ENCODE measurements at places on chromosomes 4 and X.

- no peak for DNase-seq
Observed at GRCh38 chr4:150230561-150230960, 152.3 kb downstream of the DCLK2 start.

GRCh38 chr4:3744901-3745300 is 21.3 kb upstream of the ADRA2C start:
- no peak for DNase-seq

GRCh38 chr4:139777757-139778156 is 112.1 kb downstream of the MGST2 start:
- DNase-seq: no peak

DNA sequence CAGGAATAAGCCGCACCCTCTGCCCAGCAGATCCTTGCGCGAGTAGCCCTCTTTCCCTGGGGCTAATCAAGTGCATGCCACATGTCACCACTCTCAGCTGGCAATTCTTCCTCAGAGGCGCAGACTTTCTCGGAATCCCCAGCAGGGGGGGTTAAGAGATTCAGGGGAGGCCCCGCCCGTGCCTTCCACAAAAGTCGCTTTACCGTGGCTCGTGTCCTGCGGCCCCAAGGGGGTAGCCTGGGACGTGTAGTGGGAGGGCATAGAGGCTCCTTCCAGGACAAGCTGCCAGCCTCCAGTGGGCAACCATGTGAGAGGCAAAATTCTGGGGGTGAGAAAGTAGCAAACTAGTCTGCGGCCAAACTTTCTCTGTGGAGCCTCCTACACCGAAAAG is 652 bp downstream of the SRPX start:
- DNase-seq: no peak

DNA sequence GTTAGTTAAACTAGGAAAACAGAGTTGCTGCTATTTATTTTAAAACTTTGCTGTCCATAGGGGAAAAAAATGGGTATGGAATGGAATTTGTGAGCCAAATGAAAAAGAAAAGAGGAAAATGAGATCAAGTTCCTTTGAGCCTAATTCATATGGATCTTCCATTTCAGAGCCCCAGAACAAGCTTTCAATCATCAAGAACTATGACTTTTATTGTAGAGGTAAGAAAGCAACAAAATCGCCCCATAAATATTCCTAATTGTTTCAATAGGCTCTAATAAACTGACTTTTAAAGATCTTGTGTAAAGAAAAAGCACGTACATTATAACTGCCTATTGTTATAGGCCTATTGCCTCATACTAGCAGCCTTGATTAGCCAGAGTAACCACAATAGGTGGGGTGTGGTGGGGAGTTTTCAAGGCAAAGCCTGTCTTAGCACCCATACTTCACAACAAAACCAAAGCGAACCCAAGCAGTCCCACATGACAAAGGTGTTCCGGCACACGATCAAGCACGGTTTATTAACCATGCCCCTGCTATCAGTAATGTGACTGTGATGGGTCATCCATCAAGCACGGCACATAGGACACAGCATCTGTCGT is 44.4 kb downstream of the RBM47 start:
- no peak for DNase-seq

- no peak for DNase-seq
Observed at GRCh38 chr4:100778431-100778830, 260.6 kb upstream of the EMCN start.

DNA sequence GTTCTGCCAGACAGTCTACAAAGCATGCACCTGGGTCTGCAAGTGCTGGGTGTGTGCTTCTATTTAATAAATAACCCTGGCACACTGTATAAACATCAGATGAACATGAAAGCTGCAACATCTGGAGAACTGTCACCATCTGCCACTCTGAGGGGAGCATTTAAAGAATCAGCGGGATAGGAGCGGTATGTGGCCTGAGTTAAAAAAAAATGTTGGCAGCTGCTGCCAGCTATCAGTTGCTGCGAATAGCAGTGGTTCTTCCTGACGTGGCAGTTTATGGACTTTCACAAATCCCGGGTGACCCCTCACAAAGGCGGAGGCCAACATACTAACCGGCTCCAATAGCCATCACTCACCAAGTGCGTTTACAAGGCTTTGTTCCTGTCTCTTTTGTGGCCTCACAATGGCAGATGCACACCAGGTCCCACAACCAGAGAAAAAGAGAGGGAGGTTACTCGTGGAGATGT is 95.1 kb downstream of the RASL11B start:
- no peak for DNase-seq

DNA sequence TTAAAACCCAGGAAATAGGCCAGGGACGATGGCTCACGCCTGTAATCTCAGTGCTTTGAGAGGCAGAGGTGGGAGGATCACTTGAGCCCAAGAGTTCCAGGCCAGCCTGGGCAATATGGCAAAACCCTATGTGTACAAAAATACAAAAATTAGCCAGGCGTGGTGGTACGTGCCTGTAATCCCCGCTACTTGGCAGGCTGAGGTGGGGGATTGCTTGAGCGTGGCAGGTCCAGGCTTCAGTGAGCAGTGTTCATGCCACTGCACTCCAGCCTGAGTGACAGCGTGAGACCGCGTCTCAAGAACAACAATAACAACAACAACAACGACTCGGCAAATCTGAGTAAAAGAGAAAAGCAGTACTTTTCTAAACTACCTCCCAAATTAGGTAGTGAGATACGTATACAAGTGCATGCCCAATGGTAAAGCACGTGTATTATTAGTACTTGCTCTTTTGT is 13.0 kb upstream of the NDUFC1 start:
- DNase-seq: no peak

DNA sequence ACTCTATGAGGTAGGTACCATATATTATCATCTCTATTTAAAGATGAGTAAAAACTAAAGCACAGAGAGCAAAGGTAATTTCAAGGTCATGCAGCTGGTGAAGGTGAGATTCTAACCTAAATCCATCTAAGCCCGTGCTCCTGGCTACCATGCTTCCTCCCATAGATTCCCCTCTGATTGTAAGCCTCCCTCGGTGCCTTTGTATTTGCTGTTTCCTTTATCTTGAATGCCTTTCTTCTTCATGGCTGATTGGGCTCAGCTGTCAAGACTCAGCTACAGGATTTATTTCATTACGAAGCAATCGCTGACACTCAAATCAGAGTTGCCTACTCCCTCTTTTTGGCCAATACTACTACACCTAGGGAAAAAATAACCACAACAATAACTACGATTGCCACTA is 217.1 kb downstream of the ARAP2 start:
- DNase-seq: no peak

DNA sequence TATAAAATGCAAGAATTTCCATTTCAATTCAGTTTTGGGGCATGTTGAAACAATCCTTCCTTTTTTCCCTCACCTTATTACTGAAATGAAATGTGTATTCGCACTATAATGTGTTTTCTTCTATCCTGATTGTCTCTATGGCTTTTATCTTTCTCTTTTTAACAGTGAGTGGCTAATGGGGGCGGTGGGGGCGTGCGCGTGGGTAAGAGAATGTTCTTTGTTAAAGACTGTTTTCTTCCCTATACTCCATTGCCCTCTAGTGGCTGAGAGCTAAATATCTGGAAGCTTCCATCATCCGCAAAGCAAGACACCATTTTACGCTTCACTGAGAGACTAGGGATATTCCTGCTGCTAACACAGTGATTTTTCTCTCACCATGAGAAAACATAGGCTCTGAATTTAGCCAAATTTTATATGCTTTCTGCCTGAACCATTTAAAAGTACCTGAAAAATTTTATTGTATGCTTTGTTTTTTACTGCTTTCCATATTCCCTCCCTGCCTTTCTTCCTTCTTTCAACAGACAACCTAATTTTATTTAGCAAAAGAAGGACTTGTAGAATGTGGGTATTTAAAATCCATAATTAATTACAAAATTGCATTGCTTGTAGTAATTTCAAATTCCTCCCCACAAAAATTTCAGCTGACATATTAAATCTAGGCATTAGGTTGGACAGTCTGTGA is 194.0 kb downstream of the GASK1B start:
- DNase-seq: peak; percentile 42

GRCh38 chr4:83890816-83891215 is 354.9 kb downstream of the GPAT3 start:
- no peak for DNase-seq

GRCh38 chr4:163606896-163607691 is 112.6 kb downstream of the TMA16 start:
- no peak for DNase-seq

DNA sequence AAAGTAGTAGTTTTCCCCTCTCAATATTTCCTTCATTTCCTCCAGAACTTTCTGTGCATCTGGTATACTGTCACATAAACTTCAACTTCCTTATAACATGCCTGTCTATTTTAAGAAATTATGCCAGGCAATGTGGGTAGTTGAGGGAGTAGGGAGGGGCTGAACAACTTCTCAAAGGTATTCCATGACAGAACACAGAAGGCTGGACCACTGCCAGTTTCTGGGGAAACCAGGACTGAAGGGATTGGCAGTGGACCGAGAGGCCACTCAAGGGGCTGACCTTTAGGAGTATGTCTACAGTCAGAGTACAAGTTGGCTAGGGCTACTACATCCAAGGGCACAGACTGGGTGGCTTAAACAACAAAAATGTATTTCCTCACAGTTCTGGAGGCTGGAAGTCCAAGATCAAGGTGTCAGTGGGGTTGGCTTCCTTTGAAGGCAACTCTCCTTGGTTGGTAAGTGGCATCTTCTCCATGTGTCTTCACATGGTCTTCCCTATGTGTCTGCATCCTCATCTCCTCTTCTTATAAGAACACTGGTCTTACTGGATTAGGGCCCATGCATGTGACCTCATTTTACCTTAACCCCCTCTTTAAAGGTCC is 6.9 kb downstream of the SH3RF1 start:
- no peak for DNase-seq

DNA sequence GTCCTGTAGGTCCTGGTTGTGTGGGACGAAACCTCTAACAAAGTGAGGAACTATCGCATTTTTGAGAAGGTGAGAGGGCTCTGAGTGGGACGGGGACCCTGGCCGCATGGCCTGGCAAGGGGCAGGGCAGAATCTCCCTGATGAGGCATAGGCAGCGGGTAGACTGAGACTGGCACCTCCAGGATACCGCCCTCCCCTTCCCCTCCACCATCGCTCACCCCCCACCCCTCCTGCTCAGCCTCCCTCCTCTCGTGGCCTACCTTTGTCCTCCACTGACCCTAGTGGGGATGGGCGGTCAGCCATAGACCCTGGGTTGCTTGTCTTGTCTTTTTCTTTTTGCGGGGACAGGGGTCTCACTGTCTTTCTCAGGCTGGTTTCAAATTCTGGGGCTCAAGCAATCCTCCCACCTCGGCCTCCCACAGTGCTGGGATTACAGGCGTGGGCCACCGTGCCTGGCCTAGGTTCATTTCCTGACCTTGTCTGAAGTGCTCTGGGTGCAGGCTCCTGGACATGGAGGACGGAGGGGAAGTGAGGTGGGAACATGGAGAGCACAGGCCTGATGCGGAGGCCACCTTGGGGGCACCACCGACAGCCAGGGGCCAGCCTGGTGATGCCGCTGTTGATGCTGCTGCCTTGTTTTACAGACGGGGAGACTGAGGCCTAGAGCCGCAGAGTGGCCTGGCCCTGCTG is 10.5 kb upstream of the ADD1 start:
- DNase-seq: no peak

DNA sequence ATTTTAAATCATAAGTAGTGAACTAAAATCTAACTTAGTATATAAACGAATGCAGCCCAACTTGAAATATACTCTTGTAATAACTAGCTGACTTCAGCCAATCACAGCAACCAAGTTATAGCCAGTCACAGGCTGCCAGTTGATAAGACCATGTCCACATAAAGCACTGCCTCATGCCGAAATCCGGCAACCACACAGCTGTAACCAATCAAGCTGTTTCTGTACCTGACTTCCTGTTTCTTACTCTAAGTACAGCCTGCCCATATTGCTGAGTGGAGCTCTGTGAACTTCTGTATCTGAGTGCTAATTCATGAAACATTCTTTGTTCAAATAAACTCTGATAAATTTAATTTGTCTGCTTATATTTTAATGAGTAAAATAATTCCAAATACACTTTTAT is 805.3 kb upstream of the EPHA5 start:
- no peak for DNase-seq

DNA sequence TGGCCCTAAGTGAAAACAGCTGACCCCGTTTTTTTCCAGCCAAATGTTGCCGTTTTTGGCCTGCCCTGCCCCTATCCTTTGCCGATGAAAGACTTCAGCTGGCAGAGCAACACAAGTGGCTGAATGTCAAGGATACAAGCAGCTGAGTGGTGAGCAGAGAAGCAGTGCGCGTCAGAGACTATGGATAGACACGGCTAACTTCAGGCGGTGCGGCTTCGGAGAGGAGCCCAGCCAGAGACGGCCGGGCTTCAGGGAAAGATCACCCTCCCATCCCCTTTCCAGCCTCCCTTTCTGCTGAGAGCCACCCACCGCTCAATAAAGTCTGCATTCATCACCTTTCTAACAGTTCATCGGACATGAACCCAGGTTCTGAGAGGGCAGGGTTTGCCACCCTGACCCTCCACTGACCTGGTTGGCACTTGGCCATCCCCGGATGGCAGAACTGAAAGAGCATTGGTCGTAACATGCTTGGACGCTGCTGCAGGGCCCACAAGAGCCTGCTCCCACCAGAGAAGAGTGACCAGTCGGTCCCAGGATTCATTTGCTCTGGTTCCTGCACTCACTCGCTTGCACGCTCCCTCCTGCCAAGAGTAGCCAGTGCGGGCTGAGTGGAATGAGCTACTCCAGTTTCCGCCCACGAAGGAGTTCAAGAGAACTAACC is 125.8 kb downstream of the PPEF1 start:
- DNase-seq: no peak

- DNase-seq: no peak
Observed at GRCh38 chr4:7510066-7510465, 75.3 kb upstream of the PSAPL1 start.

DNA sequence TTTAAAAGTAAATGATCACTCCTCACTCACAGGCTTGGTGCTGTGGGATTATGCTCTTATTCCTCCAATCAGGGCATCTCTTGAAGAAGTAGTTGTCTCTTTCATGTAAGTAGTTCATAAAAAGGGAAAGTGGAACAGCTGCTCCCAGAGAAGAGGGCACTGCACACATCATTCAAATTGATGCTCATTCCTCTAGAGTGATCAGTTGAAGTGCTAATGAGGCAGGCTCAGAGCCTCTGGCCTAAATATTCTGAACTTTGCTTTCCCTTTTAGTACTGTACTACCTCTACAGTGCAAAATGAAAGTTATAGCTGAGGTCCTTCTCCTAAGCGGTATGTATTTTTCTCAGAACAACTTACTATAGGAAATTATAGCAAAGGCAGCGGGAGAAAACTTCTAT is 1453.1 kb downstream of the ARAP2 start:
- DNase-seq: no peak

DNA sequence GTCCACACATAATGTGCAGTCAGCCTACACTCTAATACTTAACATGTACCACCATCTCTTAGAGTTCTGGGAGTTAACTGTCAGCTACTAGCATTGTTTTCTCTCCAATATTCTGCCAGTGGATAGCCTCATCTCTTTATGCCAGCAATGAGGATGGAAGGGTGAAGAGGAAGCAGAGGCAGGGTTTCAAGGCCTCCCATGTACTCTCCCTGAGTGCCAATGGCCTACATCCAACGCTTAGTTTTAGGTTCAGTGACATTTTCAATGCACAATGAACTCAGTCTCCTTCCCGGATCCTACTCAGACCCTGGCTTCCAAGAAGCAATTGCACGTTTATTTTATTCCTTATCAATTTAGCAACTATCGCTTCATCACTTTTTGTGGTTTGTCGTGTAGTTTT is 686.1 kb downstream of the DMD start:
- no peak for DNase-seq

Data from Panc1 (cell line).